CD4-positive, alpha-beta T cell treated with Interleukin-15 for 1 hour (primary cell): ENCODE measurements at places on chromosomes 3 and 15.
A peak's percentile ranks its signal among the peaks of the same experiment; 100 is the strongest.

DNA sequence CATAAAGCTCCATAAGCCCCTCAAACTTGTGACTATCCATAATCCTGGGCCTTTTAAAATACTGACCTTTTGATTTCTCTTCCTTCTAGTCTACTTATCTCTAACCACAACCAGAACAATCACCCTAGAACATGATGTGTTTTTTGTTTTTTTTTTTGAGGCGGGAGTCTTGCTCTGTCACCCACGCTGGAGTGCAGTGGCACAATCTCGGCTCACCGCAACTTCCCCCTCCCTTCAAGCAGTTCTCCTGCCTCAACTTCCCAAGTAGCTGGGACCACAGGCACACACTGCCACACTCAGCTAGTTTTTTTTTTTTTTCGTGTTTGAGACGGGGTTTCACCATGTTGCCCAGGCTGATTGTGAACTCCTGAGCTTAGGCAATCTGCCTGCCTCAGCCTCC is 25.1 kb downstream of the VPS39 start:
- no peak for DNase-seq

- DNase-seq, result no peak
Observed at GRCh38 chr3:43879166-43879565, 188.4 kb downstream of the ABHD5 start.

DNA sequence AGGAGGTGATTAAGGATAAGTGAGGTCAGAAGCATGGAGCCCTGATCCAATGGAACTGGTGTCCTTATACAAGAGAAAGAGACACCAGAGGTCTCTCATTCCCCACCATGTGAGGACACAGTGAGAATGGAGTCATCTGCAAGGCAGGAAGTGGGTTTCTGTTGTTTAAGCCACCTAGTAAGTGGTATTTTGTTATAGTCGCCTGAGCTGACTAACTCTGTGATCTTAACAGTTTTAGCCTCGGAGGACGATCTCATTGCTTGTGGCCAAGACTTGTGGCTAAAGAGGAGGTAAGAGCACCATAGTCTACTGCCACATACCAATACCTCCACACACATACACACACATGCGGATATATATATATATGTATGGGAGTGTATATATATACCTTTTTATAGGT is 73.8 kb downstream of the MCTP2 start:
- DNase-seq, result peak; percentile 46

GRCh38 chr15:77582763-77583162 is 49.9 kb downstream of the LINGO1 start:
- DNase-seq, result no peak

DNA sequence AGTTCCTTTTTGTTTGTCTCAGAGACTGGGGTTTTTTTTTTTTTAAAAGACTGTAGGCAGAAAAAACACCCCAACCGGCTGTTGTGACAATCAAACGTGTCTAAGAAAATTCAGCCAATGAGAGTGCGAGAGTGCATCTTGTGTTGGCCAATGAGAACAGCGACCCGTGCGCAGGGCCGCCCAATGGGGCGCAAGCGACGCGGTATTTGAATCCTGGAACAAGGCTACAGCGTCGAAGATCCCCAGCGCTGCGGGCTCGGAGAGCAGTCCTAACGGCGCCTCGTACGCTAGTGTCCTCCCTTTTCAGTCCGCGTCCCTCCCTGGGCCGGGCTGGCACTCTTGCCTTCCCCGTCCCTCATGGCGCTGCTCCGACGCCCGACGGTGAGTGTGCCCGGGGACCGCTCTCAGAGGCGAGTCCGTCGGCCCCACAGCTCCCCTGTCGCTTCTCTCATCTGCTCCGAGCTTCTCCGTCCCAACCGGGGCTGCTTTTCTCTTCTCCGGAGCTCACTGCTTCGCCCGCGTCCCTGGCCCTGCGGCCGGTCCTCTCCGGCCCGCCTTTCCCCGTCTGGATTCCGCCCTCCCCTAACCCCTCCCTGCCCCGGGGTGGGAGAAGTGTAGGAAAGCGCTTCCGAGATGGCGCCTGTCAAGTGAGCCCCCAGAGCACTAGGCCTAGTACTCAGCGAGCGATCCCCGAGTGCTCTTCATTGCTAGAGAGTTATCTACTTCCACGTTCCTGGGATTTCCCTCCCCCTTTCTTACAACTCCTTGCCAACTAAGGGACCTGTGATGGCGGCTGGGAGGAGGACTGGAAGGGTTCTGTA is at the start of gene CCNB2:
CCNB2 (plus strand) TSS at position 235 of the 821 bp plus-strand sequence; CDS start at position 358, 123 bp downstream.
- peak; percentile 88 for DNase-seq

GRCh38 chr3:71312461-71312860 is 271.1 kb downstream of the FOXP1 start:
- no peak for DNase-seq

DNA sequence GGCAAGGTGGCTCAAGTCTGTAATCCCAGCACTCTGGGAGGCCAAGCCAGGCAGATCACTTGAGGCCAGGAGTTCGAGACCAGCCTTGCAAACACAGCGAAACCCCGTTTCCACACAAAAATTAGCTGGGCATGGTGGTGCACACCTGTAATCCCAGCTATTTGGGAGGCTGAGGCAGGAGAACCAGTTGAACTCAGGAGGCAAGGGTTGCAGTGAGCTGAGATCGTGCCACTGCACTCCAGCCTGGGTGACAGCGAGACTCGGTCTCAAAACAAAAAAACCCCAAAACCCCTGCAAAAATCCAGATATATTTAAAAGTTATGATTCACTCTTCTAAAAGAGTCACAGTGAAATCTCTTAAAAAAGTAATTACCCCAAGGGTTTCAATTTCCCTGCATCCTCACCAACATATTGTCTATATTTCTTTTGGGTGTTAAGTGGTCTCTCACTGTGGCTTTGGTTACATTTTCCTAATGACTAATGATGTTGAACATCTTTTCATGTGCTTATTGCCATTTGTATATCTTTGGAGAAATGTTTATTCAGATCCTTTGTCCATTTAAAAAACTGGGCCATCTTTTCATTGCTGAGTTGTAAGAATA is 73.2 kb upstream of the UBP1 start:
- no peak for DNase-seq

DNA sequence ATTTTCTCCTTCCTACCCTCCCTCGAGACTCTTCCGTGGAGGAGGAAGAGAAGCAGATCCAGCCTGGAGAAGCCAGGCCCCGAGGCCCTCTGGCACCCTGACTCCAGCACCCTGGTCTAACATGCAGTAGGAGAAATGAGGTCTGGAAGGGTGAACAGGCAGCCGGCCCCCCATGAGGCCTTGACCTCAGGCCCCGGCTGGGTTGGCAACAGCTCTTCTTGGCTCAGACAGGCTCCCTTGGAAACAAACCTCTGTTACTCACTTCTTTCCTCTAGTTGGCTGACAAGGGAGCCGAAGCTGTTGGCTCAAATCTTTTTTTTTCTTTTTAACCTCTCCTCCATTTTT is 73.4 kb downstream of the CPN2 start:
- DNase-seq, result no peak

GRCh38 chr3:156576651-156577348 is 21.9 kb upstream of the SSR3 start:
- DNase-seq, result no peak

DNA sequence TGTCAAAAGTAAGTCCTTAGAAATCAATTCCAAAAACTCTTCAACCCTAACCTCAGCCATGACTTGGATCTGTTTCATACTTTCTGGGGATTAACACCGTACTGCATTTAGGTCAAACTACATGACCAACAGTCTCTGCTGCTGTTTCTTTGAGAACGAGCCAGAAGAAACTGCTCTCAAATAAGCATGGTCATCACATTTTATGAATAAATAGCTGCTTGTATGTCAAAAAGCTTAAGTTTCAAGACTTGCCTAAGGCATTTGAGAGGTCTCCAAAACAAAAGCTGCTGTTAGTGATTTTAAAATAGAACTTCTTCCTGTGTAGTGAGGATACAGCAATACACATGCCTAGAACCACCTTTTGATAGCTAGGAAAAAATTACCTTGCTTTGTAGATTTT is 166.3 kb upstream of the CHRM5 start:
- DNase-seq, result no peak

DNA sequence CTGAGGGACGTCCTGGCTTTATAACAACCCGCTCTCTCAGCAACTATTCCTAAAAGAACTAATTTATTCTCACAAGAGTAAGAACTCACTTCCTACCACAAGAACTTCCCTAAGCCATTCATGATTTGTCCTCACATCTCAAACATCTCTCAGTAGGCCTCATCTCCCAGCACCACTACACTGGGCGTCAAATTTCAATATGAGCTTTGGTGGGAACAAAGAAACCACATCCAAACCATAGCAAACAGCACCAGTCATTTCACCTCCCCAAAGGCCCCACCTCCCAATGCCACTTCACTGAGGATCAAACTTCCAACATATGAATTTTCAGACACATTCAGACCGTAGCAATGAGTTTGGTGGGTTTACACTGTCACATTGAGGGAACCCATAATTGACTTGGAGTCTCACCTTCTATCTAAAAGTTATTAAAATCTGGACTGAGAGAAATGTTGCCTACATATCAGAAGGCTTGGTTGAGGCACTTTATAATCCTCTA is 116.4 kb upstream of the AGBL1 start:
- no peak for DNase-seq

DNA sequence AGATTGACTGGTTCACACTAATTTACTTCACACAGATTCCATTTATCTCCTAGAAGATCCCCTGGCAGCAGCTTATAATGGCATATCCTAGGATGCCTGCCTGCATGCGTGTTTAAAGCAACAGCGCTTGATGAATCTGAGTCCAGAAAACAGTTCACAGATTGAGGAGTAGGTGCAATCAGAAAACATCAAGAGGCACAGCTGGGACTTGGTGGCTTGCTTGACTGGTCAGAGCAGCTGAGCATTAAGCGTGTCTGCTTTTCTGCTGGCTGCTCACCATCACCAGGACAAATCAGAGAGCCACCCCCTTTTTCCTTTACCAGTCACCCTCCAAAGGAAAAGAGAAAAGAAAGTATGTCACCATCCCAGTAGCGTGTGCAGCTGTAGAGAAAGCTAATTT is 223.6 kb downstream of the WDR72 start:
- no peak for DNase-seq

DNA sequence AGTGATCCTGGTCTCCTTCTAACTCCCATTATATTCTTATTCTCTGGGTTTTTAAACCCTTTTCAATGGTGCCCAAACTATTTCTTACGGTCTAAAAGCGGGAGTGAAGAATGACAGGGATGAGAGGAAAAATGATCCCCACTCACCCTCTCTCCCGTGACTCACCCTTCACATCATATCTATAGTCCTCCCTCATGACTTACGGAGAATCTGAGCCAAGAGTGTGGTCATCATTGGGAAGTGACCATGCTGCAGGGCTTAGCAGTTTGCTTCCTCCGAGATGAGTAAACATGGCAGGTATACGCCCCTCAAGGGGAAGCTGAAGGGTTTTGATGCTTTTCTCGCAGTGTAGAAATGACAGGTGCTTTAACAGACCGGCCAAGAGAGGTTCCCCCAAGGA is 274.0 kb downstream of the RYR3 start:
- no peak for DNase-seq

GRCh38 chr3:69907554-69907953 is 92.0 kb upstream of the SAMMSON start:
- no peak for DNase-seq

DNA sequence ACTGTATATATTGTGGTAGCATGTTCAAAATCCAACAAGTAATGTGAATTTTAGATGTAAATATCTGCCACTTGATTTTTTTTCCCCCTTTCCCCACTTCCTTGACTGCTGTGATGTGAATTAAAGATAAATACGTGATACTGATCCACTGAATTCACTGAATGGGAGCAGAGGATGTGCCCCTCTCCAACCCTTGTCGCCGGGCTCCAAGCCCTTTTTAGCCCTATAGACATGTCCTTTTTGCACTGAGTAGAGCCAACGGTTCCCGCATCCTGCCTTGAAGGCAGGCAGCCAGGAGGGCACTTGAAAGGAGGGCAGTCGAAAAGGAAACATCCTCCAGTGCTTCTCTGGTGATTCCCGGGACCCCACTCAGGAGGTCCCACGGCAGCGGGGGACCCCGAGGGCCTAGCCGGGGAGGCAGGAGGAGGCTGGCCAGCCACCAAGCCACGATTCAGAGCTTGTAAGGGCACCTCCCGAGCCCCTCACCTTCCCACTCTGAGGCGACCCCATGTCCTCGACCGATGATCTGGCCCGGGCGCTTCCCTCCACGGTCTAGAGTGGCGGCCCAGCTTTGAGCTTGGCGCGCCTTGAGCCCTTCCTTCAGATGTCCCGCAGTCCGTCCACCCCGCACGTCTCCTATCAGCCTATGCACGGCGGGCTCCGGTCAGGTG is 901 bp upstream of the MANF start:
- DNase-seq, result no peak

DNA sequence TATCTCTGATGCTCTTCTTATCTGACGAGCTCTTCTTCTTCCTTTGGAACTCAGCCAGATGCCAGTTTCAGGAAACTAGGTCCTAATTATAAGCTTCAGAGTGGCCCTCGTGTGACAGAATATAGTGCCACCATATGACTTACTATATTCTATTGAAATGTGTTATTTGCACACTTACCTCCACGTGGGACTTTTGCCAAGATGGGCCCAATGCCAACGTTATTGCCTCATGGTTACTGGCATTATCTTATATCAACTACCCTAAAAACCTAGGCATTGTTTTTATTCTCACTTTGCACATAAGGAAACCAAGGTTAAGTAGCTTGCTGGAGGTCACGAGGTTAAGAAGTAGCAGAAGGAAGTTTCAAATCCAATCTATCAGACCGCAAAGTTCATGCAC is 71.3 kb upstream of the SLCO3A1 start:
- DNase-seq, result no peak

DNA sequence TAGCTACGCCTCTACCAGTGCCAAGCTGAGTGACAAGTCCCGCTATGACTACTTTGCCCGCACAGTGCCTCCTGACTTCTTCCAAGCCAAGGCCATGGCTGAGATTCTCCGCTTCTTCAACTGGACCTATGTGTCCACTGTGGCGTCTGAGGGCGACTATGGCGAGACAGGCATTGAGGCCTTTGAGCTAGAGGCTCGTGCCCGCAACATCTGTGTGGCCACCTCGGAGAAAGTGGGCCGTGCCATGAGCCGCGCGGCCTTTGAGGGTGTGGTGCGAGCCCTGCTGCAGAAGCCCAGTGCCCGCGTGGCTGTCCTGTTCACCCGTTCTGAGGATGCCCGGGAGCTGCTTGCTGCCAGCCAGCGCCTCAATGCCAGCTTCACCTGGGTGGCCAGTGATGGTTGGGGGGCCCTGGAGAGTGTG is 5.7 kb downstream of the GRM2 start:
- DNase-seq, result no peak

- no peak for DNase-seq
Observed at GRCh38 chr15:98715890-98716443, 67.6 kb downstream of the IGF1R start.

- DNase-seq, result no peak
Observed at GRCh38 chr15:36007699-36008098, 461.7 kb upstream of the DPH6 start.

GRCh38 chr3:163890661-163891060 is 1187.6 kb downstream of the SI start:
- DNase-seq, result no peak

- DNase-seq, result no peak
Observed at GRCh38 chr15:73009066-73010056, 42.9 kb upstream of the NEO1 start.

GRCh38 chr3:31515486-31516284 is 17.0 kb upstream of the STT3B start:
- no peak for DNase-seq
